Renal cortex interstitium (tissue), 15 donors: ENCODE measurements at places on chromosomes 12 and 14. TPM values are rescaled to one million over a fixed set of nuclear protein-coding genes. Genes with fewer than 3 reads are reported as not detected.

DNA sequence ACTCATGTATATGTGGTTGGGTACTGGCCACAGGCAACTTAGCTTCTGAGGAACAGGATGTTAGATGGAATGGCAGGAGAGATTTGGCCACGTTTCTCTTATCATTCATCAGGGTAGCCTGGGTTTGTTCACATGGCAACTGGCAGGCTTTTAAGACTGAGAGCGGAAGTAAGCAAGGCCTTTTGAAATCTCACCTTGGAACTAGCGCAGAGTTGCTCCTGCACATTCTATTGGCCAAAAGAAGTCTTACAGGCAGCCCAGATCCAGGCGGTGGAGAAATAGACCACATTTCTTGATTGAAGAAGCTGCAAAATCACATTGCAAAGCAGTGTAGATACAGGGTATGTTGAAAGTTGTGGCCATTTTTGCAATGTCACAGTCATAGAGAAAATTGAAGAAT, 3.7 kb downstream of the CLEC4A start:
- DNase-seq, result no peak

DNA sequence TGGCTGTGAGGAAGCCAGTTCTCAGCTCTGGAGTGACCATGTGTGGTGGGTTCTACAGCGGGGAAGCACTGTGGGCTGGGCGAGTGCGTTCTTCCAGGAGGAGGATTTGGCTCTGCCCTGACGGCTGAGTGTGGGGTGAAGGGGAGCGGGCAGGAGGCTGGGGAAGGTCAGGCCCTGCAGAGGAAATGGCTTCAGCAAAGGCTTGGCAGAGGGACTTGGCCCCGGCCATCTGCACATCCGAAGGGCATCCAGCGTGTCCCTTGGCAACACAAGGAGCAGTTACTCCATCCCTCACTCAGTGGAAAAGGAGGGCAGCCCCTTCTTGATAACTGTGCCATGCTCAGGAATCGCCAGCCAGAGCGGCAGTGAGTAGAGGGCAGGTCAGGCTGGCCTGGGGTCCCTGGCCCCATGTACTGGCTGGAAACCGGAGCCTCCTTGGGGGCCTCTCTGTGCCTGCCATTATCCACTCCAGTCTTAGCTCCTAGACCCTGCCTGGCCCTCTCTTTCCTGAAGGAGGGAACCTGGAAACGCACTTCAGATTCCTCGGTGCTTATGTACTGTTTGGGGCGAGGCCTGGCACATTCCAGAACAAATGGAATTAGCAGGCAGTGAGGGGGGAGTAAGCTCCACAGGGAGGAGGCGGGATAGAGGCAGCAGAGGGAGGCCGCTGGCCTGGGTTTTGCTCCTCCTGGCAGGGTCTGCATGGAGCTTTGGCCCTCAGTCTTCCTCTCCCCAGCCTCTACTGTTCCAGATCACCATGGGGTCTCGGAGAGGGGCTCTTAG, 133.6 kb upstream of the NCOR2 start:
- DNase-seq, result no peak

DNA sequence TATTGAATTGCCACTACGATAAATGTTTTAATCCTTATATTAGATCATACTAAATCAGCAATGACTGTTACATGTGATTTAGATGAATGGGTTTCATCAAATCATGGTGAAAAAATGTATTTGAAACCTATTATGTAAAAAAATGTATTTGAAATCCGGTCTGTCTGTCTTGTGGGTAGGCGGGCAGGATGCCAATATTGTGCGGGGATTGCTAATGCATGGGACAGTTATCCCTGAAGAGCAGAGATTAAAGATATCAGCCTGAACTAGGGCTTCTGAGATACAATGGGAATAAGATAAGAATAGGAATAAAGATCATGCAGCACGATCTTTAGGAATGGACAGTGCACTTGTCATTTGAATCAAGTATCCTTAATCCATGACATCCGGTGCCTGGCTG, 134.0 kb downstream of the PRKCH start:
- DNase-seq, result no peak

The PAX9 gene
- polyA plus RNA-seq, result 0.24 TPM

DNA sequence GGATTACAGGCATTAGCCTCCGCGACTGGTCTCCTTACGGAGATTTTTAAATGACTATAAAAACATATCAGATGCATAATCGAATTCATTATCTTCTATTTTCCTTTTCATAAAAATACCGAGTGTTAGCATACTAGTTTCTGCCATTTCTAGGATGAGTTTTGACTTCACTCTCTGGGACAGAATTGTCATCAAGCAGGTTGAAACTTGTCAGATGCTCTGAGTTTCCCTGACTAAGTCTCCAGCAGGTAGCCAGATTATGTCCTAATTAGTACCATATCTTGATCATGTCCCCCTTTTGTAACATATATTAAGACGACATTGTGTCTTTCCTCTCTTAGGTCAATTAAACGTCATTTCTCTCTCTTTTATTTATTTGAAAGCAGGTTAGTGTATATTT, 103.5 kb upstream of the RASSF8 start:
- no peak for DNase-seq

GRCh38 chr12:109877504-109878246, 2.7 kb downstream of the GLTP start:
- no peak for DNase-seq

DNA sequence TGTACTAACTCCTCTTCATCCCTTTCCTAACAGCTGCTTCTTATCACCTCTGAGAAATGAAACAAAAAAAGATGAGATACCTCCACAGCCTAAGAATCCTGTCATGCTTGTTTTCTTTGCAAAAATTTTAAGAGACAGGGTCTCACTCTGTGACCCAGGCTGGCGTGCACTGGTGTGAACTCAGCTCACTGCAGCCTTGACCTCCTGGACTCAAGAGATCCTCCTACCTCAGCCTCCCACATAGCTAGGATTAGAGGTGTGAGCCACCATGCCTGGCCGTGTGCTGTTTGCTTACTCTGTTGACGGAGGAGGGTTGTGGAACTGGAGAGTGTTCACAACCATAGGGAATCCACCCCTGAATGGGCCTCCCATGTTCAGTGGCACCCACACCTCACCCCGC, 16.2 kb downstream of the CSRNP2 start:
- no peak for DNase-seq

The DHH gene
- 0.44 TPM for polyA plus RNA-seq

DNA sequence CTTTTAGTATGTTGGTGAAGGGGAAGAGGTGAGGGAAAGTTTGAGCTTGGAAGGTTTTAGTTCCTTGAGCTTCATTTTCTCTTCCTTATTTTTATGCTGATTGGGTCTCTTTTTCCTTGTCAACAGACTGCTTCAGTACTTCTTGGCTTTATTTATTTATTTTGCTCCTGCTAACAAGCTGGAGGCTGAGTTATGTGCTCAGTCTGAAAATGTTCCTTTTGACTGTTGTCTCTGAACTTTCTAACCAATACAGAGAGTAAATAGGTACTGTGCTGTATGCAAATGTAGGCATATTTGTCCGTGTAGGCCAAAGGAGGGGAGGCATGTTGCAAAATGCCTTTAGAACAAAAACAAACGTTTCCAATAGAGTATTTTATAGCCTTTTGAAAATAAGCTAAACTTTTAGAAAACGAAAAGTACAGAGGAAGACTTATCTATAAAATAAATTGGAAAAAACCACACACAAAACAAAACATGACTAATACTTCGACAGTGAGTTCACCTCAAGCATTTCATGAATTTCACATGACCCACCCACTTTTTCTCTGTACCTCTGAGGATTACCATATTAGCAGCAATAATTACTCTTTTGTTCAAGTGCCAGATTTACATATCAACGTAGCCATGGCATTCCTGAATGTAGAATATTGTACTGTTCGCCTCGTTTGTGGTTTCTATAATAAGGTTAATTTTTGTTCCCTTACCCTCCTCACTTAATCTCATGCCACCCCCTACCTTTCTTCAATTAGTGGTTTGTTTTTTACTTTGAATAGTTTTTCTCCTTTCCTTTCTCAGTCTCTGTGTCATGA, 4.7 kb upstream of the CREBL2 start:
- no peak for DNase-seq

GRCh38 chr12:91994208-91994797, 151.3 kb downstream of the BTG1 start:
- DNase-seq, result no peak

DNA sequence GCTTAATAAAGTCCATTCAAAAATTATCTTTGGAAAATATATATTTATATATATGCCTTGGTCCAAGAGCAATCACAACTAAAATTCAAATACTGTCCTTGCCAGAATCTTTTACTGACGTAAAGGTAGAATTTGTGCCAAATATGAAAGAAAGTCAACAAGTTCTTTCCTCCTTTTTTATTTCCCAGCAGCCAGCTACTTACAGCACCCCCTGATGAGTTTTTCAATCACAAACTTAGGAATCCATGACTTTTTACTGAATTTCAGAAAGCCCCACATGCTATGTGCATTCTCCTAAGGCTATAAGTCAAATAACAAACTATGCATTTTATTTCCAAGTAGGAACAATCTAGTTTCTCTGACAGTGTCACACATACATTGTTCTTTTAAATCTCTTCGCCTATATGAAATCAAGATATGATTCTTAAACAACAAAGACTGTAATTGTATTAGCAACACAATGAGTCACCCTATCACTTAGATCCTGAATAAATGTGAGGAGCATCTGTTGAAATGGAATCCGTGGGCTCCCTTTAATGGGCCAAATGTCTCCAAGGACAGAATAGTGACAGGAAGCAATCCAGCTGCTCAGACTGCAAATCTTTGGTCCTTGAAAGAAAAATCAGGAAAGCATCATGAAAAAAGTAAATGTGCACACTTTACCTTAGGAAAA, 271.4 kb downstream of the DUSP6 start:
- DNase-seq, result no peak

GRCh38 chr14:30240018-30240417, 312.4 kb upstream of the PRKD1 start:
- no peak for DNase-seq

DNA sequence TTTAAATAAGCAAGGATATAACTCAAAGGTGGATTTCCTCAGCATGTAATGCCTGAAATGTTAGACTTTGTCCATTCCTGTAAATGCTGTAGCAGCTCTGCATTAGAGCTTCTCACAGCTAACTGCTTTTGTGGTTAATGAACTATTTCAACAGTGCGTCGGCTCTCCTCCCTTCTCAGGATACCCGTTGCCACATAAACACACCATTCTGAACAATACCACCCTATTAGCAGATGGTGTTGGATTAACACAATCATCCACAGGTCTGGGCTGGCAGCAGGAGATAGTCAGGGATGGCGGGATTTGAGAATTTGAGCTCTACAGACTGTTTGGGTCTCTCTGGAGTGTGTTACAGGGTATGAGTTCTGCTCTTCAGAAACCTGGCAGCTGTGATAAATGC, 33.5 kb upstream of the C12orf42 start:
- no peak for DNase-seq

DNA sequence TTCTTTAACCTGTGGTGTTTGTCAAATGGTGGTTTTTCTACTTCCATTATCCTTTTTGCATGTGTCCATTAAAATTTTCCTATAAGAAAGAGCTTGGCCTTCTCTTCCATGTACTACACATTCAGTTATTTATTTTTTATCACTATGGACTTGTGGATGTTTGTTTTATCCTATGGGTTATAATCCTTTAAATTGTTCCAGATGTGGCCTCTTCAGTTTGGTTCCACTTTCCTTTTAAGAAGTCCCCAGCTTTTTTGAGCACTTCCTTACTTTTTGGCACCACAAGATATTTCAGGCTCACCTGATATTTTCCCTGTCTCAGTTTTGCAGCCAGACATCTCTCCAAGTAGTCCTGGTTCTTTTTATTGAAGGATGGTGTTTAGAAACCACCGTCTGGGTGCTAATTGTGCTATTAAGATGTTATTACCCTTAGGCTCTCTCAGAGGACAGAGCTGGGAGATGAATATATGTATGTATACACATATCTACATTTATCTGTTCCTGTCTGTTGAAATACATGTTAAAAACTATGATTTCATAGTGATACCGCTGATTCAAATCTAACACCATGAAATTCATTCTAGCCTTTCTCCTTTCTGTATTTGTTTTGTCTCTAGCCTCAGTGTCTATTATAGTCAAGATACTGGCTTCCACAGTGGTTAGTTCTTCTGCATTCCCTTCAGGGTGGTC, 408.5 kb upstream of the RGS6 start:
- DNase-seq, result no peak

GRCh38 chr14:27587103-27587502, 989.3 kb upstream of the NOVA1 start:
- DNase-seq, result no peak

The RNF31 gene
- 45.5 TPM for polyA plus RNA-seq

DNA sequence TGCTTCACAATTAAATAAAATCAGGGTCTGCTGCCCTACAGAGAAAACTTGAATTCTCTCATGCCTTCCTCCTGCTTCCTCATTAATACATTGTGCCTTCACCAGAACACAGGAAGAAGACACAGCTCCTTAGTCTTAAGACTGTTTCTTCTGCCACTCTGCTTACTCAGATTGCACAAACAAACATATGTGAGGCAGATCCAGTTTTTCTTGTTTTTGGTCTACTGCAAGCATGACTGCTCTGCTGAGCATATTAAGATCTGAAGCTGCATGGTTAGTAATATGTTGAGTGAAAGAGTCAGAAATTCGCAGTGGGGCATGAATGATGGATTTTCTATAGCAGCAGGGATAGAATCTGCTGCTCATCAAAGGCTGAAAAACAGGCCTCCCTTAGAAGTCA, 321.1 kb upstream of the STXBP6 start:
- peak; percentile 17 for DNase-seq

DNA sequence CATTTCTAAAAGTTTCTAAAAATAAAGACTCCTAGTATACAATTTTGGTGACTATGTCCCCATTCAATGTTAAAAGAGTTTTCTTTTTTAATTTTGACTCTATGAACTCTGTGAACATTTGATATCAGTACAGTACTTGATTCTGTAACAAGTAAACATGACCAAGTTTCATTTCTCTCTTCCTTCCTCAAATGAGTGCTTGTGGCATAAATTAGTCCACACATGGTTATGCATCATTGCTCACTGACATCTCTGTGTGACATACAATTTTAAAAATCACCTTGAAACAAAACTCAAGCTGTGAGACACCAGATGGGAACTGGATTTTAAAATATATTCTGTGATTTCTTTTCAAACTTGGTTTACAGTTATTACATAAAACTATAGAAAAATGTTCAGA, 253.9 kb upstream of the MDGA2 start:
- DNase-seq, result no peak

The TRIP11 gene
- polyA plus RNA-seq, result 44.3 TPM

The AMDHD1 gene
- polyA plus RNA-seq, result 1.2 TPM

- no peak for DNase-seq
Measured at GRCh38 chr12:24780697-24781368, 168.1 kb downstream of the BCAT1 start.

DNA sequence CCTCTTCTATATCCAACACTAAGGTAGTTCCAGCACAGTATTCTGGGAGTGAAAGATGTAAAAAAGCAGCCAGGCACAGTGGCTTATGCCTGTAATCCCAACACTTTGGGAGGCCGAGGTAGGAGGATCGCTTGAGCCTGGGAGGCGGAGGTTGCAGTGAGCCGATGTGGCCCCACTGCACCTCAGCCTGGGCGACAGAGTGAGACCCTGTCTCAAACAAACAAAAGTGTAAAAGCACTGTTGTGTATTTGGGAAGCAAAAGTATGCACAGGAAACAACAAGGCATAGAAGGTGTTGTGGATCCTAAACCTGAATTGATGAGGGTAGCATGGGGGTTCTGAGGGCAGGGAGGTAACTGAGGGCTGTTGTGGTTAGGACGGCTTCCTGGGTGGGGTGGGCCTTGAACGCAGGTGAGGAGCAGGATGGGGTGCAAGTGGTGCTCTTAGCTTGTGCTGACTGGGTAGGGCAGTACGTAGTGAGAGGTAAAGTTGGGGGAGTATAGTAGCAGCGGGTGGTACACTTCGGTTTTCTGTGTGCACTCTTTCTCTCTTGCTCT, 64.2 kb downstream of the RASSF3 start:
- no peak for DNase-seq
